Urinary bladder (tissue), 4 donors: ENCODE measurements at places on chromosomes 12 and 14.

DNA sequence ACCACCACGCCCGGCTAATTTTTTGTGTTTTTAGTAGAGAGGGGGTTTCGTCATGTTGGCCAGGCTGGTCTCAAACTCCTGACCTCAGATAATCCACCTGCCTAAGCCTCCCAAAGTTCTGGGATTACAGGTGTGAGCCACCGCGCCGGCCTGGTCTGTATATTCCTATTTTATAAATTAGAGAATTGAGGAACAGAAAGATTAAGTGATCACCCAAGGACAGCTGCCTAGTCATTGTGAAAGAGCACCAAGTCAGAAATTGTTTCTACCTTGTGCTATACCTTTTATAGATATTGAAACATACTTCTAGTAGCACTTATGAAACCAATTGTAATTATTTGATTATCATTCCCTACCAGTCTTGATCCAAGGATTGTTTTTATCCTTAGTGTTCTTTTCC lies 1.9 kb downstream of the KNTC1 start:
- DNase-seq = no peak

DNA sequence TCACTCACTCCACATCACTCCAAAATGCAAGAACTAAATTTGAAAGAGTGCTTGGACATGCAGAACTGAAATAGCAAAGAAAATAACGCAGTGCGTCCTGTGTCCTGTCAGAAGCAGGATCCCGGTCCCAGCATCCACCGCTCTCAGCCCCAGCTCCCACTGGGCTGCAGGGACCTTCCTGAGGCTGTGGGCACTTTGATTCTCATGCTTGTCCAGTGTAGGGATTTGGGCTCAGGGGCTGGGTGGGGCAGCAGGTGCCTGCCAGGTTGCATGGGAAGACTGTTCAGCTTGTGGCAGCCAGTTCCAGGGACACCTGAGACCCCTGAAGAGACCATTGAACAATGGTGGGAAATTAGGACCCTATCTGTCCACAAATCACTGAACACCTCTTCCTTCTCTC lies 140.0 kb upstream of the FKBP4 start:
- DNase-seq = no peak

DNA sequence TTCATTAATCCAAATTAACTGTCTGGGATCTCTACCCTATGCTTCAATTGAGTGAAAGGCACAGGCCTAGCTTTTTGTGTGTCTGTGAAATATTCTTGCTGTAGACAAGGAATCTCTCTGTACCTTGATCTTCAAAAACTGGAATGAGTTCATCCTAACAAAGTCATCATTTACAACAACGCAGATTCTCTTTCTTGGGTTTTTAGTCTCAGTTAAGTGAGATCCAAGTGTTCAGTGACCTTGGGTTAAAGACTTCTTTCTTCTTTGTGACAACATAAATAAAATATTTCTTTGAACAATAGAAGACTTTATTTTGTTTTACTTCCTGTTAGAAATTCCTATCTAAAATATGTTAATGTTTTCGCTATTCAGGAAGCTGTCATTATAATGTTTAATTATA lies 192.2 kb upstream of the LMNTD1 start:
- no peak for DNase-seq

GRCh38 chr12:47801170-47801903 lies 18.4 kb downstream of the HDAC7 start:
- no peak for DNase-seq

DNA sequence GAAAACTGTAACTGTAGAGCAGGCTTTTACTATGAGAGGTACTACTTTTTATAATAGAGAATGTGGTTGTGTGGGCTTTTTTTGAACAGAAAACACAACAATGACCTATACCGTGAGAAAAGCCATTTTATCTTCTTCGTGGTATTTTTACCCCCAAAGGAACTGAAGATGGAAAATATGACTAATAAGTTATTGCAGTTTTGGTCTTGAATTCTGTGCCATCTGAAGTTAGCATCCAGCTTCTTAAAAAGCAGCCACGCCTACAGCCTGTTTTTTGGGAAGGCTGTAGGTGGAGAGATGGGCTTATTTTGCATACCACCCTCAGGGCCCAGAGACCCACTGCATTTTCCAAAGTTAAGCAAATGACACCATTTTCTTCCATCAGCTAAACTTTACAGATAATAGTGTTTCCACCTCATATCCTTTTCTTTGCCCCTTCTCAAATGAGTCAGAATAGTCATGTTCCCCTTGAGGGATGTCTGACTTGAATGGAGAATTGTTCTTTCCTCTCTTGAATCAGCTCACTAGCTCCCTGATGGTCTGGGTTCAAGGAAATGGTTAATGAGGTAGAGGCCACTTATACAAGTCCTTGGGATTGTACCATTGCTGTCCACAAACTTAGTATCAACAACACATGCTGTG lies 53.0 kb downstream of the TBC1D30 start:
- DNase-seq = no peak

GRCh38 chr14:29820785-29821184 lies 106.9 kb downstream of the PRKD1 start:
- no peak for DNase-seq

GRCh38 chr14:100549834-100550625 lies 37.2 kb downstream of the BEGAIN start:
- no peak for DNase-seq

GRCh38 chr14:62357362-62357761 lies 595.1 kb downstream of the SNAPC1 start:
- DNase-seq = no peak

- DNase-seq = no peak
Observed at GRCh38 chr14:34075826-34076225, 125.0 kb upstream of the EGLN3 start.
